ENCODE measurements at places on chromosomes 3 and 15. TPM values are rescaled to one million over a fixed set of nuclear protein-coding genes. Genes with fewer than 3 reads are reported as not detected.

The DUOXA1 gene
- total RNA-seq, result not detected

The IL5RA gene
- total RNA-seq, result not detected

The SCAP gene
- total RNA-seq, result 48.8 TPM

The ITGA11 gene
- total RNA-seq, result 0.72 TPM

The MUC4 gene
- 0.07 TPM for total RNA-seq

The GTPBP8 gene
- 7.4 TPM for total RNA-seq

The EPHB3 gene
- 0.37 TPM for total RNA-seq

The FAM107A gene
- total RNA-seq, result 2.6 TPM

The ZNF662 gene
- total RNA-seq, result 2.4 TPM

The SUMF1 gene
- 15.9 TPM for total RNA-seq

The ARHGAP11A gene
- total RNA-seq, result 1.5 TPM

The WDR93 gene
- not detected for total RNA-seq

Measured in right lobe of liver (tissue), 6 donors.